ENCODE measurements at places on chromosomes 5 and 9.
A peak's percentile ranks its signal among the peaks of the same experiment; 100 is the strongest.

GRCh38 chr5:167482555-167482954 is 808.9 kb upstream of the WWC1 start:
- DNase-seq: no peak

GRCh38 chr5:159581502-159582249 is 251.4 kb upstream of the IL12B start:
- DNase-seq: no peak

GRCh38 chr9:68631811-68632210 is 73.2 kb upstream of the PIP5K1B start:
- no peak for DNase-seq

DNA sequence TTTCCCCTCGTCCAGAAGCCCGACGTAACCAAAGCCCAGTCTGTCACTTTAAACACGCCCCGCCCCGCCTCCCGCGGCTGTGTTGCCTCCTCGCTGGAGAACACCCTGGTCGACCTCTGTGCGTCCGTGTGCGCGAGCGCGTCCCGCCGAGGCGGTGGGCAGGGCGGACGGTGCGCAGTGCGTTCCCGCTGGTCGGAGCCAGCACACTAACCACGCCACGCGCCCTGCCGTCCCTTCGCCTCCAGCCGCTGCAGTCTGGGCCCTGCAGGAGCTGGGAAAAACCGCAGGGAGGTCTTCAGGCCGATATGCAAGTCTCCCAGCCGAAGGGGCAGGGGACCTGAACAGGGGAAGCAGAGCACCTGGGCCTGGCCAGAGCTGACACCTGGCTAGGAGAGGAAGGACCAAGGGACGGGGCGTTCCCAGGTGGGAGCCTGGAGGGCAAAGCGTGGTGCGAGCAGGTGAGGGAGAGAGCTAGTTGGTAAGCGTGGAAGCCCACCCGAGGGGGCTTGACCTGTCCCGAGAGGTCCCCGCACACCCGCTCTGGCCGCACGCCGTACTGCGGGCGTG is 1.3 kb upstream of the PHPT1 start:
- peak; percentile 84 for DNase-seq

- DNase-seq: no peak
Measured at GRCh38 chr9:107112707-107113243, 170.3 kb upstream of the RAD23B start.

GRCh38 chr5:163915481-163915961 is 410.1 kb downstream of the MAT2B start:
- no peak for DNase-seq

GRCh38 chr9:69260161-69260560 is 64.9 kb upstream of the ENTREP1 start:
- DNase-seq: no peak

DNA sequence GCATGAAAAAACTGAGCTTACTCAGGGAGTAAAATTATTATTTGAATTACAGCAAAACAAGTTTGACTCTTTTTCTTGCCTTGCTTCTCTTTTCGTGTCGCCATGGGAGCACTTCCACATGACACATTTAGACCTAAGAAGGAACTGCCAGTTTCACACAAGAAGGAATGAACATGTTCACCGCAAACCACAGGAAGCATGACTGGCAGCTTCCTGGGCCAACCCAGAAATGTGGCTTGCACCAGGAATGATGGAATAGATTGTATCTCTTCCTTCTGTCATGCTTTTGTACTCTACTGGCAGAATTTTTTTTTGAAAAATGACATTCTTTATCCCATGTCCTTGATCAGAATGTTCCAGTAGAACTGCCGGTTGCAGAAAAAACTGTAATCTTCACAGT is 32.9 kb upstream of the MAN2A1 start:
- DNase-seq: peak; percentile 13

DNA sequence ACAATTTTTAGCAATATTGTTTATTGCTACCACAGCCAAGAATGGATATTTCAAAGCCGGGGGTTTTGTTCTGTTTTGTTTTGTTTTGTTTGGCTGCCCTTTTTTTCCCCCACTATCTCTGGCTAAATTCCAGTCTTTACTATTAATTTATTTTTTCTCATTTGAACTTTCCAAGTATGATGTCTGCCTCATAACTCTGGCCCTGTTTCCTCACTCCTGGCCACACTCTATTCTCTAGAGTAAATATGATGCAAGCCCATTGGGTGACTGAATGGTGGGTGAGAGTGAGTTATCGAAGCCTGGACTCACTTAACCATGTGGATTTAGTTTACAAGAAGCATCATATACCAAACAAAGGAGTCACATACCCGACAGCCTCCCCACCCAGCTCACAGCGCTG is 41.9 kb downstream of the WDR36 start:
- no peak for DNase-seq

- DNase-seq: no peak
Measured at GRCh38 chr9:111195766-111196165, 134.3 kb downstream of the OR2K2 start.

DNA sequence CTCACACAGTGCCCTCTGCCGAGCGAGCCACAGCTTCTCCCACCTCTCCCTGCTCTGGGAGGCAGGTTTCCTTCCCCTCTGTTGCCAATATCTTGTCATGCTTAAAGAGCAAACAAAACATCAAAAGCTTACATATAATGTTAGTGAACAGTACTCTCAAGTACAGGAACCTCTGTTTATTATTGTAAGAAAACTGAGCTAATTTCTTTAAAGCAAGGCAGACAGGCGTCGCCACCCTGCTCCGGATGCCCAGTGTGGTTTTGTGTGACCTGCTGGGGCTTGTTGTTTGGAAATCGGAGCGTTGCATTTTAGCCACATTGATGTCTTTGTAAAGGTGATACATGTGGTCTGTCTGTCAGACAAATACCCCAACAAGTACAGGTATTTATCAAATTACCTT is 401.4 kb upstream of the IRX1 start:
- no peak for DNase-seq

DNA sequence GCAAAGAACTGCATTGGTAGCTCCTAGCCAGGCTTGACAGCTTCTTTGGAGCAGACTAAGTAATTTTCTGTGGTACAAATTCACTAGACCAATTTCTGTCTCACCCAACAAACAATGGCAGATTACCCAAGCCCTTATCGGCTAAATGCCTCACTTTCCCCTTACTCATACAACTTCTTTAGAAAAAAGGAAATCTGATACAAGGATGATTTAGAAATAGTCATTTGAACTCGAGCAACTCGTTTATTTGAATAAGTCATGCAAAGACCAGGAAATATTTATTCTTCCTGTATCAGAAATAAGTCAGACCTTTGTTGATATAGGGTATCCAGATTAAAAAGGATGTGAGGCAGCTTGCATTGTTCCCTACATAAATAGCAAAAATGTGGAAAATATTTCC is 170.4 kb upstream of the CDH6 start:
- no peak for DNase-seq

DNA sequence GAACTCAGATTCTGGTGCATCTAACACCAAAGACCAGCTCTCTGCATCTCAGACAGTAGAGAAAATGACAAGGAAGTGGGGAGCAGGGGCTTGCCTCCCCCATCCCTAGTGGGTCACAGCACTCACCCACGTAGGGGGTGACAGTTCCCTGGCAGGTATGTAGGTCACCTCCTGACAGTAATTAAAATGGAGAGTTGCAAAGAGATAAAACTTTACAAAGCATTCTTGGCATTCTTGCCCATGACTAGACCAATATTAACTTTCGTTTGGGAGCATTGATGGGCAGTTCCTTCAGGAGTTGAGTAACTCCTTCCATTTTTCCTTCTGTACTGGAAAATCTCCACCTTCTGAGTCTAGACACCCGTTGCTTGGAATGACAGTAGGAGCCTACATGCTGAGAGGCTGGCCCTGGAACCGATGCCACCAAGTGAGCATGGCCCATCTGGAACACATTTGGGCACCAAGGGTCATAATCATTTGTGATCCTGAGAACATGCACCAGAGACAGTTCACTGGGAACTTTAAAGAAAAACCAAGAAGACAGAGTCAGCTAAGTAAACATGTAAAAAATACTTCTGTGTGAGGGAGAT is 81.5 kb upstream of the MSX2 start:
- DNase-seq: no peak

- peak; percentile 49 for DNase-seq
Measured at GRCh38 chr5:10701567-10702039, 59.4 kb downstream of the DAP start.

DNA sequence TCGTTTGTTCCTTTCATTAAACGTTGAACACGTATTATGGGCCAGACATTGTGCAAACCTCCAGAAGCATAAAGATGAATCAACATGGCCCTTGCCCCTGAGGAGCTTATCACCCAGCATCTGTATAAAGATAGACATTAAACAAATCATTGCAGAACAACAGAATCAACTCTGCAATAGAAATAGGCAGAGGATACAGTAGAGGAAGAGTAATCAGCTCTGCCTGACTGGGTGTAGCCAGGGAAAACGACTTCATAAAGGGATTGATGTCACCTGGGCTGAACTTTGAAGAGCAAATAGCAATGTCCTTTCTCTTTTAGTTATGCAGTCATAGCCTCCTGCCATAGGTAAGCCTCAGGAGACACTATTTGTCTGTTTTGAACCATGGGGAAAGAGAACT is 13.4 kb downstream of the RGS7BP start:
- DNase-seq: no peak

DNA sequence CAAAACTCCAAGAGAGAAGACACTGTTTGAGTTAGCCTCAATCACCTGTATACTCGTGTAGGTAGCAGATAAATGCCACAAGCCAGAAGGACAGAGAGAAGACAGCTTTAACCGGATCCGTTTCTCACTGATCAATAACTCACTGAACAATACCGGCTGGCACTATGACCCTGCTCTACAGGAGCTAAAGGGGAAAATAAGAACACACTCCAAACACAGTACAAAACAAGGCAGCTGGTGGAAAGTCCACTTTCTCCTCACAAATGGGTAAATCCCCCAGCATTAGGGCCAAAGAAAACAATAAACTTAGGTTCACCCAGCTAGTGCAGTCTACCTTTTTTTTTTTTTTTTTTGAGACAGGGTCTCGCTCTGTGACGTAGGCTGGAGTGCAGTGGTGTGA is 169.4 kb downstream of the CRB2 start:
- no peak for DNase-seq

GRCh38 chr5:33319151-33319550 is 121.6 kb upstream of the TARS1 start:
- DNase-seq: no peak

GRCh38 chr5:158513490-158514318 is 586.0 kb downstream of the EBF1 start:
- no peak for DNase-seq

GRCh38 chr5:149586708-149587318 is 5.5 kb downstream of the ARHGEF37 start:
- DNase-seq: no peak

DNA sequence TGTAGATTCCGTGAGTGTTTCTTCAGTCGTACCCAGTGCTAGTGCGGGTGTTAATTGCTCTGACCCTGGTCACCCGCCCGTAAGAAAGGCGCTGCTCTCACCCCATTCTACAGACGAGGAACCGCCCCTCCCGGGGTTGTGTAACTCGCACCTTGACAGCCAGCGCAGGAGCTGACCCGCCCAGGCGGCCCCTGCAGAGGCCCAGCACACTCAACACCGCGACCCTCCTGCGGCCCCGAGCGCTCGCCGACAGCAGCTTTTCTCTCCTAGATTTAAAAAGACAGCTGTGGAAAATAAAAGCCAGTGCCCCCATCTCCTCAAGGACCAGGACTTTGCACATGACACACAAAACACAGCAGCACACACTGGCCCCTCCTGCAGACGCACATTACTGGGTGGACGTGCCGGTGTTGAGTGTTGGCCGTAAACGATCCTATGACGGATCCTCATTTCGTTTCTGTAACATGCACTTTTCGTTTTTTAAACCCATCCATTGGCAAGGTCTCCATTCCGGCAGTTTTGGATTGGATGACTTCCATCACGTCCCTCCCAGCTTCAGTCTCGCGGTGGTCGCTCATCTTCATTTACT is 22.9 kb downstream of the OR2V2 start:
- DNase-seq: peak; percentile 56

GRCh38 chr9:110659891-110660541 is 8.6 kb upstream of the MUSK start:
- DNase-seq: no peak

DNA sequence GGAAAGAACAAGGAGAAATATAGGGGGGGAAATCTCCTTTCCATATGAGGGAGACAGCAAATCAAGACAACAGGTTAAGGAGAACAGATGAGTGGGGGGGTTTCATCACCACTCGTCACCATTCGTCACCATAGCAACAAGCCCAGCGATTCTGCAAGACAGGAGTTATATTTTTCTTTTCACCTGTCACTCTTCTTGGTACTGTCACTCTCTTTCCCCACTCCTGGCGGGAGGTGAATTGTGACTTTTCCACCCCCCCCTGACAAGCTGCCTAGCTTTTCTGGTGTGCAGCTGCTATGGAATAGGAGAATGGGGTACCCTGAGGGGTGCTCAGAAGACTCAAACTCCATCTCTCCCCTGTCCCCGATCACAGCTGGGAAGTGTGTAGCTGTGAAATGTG is 239.9 kb downstream of the FAM114A2 start:
- DNase-seq: no peak

- DNase-seq: peak; percentile 96
Measured at GRCh38 chr5:43040287-43041098, at the start of gene ANXA2R. Gene ANXA2R, minus strand, starts transcription at chr5:43040319. Its CDS starts 273 bp downstream, at chr5:43040046.

DNA sequence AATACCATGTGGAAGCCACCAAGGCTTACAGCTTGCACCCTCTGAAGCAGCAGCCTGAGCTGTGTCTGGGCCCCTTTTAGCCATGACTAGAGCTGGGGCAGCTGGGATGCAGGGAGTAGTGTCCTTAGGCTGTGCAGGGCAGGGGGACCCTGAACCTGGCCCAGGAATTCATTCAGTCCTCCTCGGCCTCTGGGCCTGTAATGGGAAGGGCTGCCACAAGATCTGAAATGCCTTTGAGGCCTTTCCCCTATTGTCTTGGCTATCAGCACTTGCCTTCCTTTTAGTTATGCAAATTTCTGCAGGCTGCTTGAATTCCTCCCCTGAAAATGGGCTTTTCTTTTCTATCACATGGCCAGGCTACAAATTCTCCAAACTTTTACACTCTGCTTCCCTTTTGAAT is 9.0 kb downstream of the GPR150 start:
- no peak for DNase-seq

DNA sequence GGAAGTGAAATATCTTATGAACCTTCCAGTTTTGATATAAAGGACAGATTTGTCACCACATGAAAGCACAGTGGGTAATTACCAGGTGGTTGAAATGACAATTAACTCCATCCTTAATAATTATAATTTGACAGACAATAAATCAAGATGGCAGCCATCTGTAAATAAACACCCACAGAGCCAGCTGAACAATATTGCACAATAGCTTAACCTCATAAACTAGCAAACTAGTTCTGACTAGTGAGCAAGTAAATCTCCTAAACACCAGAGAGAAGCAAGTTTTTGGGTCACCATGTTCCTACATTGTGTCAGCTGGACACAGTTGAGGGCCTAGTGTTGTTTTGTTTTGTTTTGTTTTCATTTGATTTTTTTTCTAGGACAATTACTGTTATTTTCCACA is 577.4 kb downstream of the ACTL7B start:
- DNase-seq: no peak
